ENCODE measurements at places on chromosomes 7 and 10.

DNA sequence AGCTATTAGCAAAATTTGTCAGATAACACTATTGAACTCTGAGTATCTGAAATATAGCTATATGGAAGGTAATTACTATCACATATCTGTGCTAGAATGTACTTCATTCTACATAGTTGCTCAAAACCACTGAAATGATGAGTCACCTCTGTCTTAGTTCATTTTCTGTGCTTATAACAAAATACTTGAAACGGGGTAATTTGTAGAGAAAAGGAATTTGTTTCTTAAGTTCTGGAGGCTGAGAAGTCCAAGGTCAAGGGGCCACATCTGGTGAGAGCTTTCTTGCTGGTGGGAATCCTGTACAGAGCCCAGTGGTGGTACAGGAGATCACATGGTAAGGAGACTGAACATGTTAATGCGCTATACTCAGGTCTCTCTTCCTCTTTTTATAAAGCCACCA is 41.9 kb upstream of the TNKS2 start:
- DNase-seq: no peak

DNA sequence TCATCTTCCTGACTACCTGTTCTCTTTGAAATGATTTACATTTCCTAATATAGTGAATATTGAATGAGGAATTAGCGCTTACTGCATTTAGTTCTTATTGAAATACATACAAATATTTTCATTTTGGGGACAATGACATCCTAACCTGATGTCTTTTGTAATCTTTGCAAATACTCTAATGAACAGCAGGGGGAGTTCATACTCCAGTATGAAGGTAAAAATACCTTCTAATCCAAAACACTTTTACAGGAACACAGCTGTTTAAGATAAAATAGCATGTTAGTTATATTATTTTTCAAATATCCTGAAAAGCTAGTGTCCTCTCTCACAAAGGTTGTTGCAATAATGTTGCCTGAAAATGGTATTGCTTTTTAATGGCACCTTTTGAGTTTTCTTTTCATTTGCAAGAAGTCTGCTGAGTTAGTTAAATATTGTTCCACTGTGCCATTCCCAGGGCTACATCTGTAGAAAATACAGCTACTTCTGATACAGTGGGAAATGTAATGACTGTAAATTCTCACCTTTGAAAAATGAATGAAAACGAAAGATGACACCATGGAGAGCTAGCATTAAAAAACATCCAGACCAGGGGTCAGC is 400.0 kb downstream of the PHF14 start:
- DNase-seq: peak; percentile 2

DNA sequence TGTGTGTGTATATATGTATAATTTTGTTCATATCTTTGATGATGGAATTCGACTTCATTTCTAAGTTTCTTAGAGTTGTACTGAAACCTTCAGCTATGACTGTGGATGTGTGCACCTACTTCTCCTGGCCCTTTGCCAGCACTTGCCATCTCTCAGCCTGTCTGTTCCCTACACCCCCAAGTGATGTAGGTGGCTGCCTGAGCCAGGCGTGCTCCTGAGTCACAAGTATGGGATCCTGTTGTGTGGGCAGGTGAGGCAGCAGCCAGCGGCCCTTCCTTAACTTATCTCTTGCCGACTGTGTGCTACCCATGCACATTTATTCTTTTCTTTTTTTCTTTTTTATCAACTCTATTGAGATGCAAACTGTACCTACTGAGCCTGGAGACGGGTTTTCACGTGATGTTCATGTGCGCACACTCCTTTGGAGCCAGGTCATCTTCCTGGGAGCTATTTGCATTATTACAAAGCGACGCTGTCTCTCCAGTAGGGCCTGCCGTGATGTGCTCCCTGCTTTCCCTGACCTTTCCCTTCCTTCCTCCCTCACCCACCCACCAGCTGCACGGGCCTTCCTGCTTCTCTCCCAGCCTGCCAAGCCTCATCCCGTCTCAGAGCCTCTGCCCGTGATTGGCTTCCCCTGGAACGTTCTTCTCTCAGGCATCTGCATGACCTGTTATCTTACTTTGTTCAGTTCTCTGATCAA is 31.3 kb upstream of the GALNT11 start:
- DNase-seq: no peak

GRCh38 chr7:128119036-128119435 is 87.8 kb upstream of the LRRC4 start:
- no peak for DNase-seq

- DNase-seq: no peak
These were observed 489.5 kb downstream of the REEP3 start for GRCh38 chr10:64010711-64011110.

GRCh38 chr7:153858355-153858754 is 193.8 kb upstream of the DPP6 start:
- no peak for DNase-seq

GRCh38 chr10:49053053-49053997 is 62.0 kb downstream of the VSTM4 start:
- no peak for DNase-seq

DNA sequence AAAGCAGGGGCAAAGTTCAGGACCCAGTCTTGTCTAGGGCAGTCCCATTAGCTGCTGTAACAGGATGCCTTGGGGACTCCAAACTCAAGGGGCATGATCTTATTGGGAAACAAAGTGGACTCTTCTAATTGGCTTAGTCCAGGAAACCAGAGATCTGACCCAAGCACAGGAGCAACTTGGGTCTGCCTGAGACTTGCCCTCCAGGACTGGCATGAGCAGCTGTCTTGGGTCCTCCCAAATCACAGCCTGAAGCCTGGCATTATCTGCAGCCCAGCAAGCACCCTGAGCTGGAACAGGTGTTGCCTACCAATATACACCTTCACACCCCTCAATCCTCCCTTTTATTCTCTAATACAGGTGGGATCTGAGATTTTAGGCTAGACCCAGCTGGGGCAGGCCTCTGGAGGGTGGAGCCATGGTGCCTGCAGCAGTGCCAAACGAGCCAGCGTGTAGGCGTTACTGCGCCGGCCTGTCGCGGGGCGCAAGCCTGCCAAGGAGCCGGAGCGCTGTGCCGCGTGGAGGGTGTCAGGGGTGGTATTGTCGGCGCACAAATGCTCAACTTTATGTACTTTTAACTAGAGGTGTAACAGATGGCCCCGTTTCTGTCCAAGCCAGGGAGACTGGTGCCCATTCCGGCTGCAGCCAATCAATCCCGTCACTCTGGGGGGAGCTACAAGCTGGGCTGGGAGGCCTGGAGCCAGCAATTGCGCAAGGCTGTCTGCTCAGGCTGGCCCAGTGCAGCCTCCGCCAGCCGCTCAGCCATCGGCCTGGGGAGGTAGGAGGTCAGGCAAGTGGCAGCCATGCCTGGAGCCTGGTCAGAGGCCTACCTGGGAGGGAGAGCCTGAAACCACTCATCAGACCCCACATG is 12.8 kb upstream of the LBX1 start:
- DNase-seq: no peak

- DNase-seq: no peak
These were observed 25.6 kb upstream of the ZC3HAV1L start for GRCh38 chr7:139061416-139061815.

GRCh38 chr10:86992456-86992855 is 24.2 kb downstream of the ADIRF start:
- no peak for DNase-seq

DNA sequence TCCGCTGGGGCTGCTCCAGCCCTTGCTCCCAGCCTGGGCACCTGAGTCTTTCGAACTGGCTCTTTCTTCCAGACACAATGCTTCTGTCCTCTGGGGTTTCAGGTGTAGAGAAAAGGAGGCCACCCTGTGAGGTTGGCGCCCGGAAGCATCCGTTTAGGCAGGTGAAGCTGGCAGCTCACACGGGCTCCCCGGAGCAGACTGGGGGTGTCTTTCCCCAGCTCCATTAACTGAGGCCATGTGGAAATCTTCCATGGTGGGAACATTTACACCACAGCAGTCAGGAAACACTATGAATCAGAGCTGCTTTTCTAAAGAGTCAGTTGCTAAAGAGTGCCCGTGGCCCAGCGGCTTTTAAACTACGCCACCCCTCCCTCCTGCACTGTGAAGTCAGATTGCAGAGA is 29.2 kb downstream of the PRKAG2 start:
- no peak for DNase-seq
